Activated CD4-positive, alpha-beta T cell treated with anti-CD3 and anti-CD28 coated beads, Interleukin-2, amount 50 U/mL, for 1 hour (primary cell): ENCODE measurements at places on chromosomes 1 and 21.
A peak's percentile ranks its signal among the peaks of the same experiment; 100 is the strongest.

DNA sequence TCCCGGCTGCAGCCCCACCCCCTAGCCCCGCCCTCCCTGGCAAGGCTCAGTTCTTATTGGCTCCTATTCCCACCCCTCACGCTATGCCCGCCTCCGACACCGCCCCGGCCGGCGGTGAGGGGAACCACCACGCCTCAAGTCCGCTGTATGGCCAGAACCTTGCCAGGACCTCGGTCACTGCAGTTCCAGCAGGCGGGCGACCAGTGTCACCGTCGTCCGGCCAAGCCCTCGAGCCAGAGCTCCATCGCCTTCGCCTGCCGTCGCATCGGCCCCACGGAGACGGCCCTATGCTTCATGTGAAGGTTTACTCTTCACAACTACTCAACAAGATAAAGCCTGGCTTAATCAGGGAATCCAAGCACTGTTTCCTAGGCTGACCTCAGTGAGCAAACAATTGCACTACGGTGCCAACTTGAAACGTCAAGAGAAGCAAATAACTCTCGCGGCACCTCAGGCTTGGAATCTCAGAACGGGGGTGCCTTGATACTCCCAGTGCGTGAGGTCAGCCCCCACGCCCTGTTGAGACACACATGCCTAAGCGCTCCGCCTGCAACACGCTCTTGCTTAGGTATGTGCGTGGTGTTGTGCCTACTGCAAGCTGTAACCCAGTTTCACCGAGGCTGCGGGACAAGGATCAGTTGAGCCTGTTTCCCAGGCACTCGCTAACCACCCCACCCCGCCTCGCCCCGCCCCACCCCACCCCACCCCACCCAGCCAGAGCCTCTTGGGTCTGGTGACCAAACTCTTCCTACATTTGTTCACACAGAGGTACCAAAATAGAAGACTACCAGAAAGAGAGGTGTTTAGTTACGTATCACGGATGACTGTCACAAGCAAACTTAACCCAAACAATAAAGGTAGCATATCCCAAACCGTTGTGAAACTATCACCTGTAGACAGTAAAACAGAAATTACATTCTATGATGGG, 498 bp upstream of the DENND2C start:
- DNase-seq, result peak; percentile 86

- no peak for DNase-seq
Observed at GRCh38 chr1:10671622-10672342, 124.7 kb downstream of the CASZ1 start.

- no peak for DNase-seq
Observed at GRCh38 chr1:247211339-247211738, 39.5 kb upstream of the ZNF124 start.

DNA sequence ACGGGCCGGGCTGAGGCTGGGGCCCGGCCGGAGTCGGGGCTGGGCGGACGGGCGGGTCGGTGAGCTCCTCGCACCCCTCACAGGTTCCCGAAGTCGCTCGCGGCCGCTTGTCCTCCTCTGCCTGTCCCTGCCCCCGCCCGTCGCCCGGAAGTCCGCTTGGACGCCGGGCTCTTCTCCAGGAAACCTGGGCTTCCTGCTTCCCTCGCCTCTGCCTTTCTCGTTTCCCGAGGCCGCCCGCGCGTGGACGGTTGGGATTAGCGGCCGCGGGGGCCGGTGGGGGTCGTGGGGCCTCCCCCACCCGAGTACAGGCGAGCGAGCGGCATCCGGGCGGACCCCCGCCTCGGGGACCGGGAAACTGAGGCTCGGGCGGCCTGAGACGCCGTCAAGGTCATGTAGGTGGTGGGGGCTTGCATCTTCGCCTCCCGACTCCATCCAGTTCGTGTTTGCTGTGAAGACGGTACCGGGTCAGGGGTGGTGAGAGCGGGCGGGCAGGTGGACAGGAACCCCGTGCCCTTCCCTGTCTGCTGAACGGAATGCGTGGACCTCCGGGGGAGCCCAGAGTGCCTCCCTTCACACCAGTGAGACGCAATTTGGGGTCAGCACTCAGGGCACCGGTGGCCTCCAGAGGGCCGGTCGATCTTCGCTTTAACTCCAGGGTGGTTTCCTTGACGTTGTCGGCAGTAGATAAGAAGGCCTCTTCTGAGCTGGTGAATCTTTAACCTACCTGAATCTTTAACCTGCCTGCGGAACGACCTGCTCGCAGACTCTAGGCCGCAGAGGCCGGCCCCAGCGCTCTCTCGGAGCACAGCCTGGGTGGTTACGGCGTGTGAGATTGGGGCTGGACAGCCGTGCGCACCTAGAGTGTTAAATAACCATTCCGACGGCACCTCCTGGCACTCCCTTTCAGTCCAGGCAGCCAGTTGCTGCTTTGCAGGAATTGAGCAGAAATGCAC, 686 bp downstream of the ARF1 start:
- DNase-seq, result peak; percentile 25

GRCh38 chr1:15737324-15738319, 1.6 kb downstream of the SLC25A34 start:
- DNase-seq, result no peak

- no peak for DNase-seq
Observed at GRCh38 chr1:8787218-8787617, 30.2 kb downstream of the RERE start.

- no peak for DNase-seq
Observed at GRCh38 chr1:44733365-44733764, 2.4 kb upstream of the RNU5D-1 start.

DNA sequence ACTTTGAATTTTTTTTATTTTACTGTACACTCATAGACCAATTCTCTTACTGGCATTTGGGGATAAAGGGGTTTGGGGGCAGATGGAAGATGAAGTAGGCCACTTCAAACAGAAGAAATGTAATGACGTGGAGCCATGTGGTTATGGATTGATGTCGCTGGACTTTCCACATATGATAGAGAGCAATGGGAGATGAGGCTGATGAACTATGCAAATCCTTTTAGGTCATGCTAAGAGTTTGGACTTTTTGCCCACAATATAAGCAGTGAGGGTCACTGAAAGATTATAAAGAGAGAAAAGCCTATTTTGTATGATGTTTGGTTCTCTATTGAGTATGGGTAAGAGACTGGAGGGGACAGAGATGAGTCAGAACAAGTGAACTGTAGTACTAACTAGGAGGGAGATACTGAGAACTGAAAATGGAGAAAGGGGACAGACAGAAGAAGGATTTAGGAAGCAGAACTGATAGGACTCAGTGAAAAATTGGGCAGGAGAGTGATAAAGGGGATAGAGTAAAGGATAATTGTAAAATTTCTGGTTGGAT, 9.2 kb downstream of the C1orf21 start:
- DNase-seq, result no peak

DNA sequence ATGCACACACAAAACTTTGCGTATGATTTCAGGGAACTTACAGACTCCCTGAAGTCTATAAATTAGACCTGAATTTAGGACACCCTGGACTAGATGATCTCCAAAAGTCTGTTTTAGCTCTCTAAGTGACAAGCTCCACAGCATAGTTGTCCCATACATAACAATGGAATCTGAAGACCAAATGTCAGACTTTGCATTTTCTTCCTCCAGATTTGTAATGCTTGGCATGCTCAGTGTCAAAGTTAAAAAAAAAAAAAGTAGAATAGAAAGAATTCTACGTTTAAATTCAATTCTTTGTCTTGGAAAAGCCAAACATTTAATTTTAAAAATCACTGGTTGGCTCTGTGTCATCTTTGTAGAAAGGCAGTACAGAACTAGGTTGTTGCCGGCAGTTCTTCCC, 66.7 kb downstream of the OLFML2B start:
- no peak for DNase-seq

GRCh38 chr1:167119696-167120095, 25.8 kb downstream of the STYXL2 start:
- no peak for DNase-seq

GRCh38 chr1:204566583-204566955, 50.4 kb downstream of the MDM4 start:
- no peak for DNase-seq

- DNase-seq, result no peak
Observed at GRCh38 chr1:83606416-83606955, 392.4 kb downstream of the TTLL7 start.

DNA sequence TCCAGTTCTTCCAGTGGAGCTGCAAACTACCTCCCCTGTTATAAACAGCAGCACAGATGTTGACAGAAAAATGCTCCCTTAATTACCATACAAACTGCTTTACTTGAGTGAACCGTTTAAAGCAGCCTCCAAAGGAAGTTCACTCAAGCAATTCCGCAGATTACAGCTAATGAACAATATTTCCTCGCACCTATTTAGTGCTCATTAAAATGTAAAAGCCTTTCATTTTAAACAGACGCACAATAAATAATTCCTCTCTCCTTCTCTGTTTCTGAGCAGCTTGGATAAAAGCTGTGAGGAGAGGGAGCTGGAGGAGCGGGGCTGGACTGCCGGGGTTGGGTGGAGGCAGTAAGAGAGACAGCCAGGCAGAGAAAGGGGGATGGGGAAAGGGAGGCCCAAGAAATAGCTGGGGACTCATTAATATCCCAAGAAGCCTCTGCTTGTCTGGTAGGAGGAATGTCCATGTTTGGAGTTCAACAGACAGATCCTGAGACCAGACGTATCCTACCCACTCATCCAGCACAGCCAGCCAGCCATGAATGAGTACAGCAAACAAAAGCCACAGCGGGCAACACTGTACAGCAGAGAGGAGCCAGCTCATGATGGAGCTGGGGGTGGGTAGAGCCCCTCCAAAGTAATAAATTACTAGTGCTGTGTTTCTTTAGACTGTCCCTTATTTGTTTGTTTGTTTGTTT, 227.7 kb downstream of the GPATCH2 start:
- no peak for DNase-seq

GRCh38 chr1:3644273-3644672, 5.6 kb downstream of the WRAP73 start:
- no peak for DNase-seq

DNA sequence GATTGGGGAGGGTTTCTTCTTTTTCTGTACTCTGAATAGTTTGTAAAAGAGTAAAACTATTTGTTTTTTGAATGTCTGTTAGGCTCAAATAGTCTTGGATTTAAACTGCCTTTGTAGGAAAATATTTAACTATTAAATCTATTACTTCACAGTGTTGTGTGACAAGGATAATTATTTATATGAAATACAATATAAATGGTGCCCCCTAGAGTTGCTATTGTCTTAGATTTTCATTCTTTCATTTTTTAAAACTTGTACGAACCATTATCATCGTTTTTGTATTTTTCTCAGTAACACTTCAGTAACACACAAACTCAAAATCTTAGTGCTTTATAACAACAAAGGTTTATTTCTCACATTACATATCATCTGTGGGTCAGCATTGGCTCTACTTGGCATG, 37.4 kb downstream of the C1orf185 start:
- DNase-seq, result no peak

DNA sequence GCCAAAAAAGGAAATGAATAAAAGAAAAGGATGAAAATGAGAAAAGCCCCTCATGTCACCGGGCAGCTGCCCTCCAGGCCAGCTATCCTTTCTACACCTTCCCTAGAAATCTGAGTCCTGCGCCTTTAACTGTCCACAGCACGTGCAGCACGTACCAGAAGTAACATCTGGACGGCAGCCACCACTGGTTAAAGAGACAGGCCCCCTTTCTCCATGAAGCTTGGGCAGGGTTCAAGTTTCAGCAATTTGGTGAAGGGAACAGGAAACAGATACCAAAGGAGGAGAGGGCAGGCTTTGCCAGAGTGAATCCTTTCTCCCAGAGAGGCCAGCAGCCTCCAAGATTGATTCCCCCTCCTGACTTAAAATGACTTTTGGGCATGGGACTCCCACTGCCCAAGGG, 3.6 kb upstream of the KIAA2013 start:
- no peak for DNase-seq

DNA sequence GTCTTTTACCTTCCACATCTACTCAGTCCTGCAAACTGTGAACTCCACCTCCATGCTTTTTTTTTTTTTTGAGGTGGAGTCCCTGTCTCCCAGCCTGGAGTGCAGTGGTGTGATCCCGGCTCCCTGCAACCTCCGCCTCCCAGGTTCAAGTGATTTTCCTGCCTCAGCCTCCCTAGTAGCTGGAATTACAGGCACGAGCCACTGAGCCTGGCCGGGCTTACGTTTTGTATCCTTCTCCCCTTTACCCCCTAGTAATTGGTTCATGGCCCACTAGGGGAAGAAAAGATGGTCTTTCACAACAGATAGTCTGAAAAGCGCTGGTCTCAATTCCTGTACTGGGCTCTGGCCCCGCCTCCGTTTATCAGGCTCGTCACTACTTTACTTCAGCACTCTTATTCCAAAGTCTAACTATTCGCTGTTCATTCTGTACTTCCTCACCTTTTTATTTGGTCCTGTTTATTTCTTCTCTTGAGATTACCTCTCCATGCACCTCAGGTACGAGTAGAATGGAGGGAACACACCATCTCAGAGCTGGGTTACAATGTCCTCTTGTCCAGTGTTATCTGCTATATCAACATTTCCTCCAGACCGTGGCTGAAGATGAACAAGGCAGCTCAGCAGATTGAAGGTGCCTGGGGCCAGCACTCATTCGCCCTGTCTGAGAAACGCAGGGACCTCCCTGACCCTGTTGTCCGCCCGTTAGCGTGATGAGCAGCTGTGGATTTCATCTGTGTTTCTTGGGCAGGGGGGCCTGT, 16.2 kb downstream of the CNST start:
- DNase-seq, result no peak

DNA sequence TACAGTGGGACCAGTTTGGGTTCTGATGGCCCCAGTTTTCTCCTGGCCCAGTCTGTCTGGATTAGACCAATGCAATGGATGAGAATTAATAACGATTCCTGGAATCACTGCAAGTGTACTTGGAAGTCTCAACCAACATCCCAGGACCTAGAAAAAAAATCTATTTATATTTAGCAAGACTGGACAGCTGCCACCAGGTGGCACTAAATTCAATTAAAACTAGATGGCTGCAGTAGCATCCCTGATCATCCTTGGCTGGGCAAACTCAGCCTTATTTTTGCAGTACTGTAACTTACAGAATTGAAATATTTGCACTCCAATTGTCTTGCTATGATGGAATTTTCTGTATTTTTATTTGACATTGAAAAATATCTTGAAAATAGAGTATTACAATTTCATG, 165.7 kb downstream of the NCAM2 start:
- DNase-seq, result peak; percentile 1

DNA sequence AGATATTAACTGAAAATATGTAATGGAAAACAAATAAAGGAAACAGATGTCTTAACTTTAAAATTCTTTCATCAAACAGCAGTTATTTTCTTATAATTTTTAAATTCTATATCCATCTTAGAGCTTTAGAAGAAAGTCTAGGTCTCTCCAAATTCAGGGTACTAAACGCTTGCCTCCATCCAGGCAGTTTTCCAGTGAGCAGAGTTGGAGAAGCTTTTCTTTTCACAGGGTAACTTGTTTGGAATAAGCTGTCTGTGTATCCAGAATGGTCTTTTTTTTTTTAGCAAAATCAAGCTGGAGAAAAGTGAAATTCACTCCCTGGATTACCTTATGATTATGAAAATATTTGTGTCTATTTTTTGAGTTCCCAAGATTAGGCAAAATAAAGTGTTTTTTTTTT, 88.6 kb downstream of the DDAH1 start:
- no peak for DNase-seq
